ENCODE measurements at places on chromosomes 6 and 20.

DNA sequence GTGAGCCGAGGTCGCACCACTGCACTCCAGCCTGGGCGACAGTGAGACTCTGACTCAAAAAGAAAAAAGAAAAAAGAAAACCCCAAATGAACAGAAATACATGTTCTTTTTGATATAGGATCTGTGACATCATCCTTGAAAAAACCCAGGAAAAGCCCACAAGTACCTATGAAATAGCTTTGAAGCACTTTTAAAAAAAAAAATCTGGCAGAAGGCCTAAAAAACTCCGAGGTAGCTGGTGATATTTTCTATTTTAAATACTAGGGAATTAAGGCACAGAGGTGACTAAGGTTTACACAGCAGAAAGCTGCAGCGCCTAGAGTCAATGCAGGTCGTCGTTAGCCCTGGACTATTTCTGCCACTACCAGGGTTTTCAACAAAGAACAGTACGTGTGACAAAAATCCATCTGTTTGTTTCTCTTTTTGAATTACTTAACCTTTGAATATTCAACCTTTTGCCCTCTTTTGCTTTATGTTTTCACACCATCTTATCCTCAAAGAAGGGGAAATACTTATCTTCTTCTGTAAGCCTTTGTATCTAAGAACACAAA, 39.4 kb upstream of the EEF1A1 start:
- no peak for DNase-seq

DNA sequence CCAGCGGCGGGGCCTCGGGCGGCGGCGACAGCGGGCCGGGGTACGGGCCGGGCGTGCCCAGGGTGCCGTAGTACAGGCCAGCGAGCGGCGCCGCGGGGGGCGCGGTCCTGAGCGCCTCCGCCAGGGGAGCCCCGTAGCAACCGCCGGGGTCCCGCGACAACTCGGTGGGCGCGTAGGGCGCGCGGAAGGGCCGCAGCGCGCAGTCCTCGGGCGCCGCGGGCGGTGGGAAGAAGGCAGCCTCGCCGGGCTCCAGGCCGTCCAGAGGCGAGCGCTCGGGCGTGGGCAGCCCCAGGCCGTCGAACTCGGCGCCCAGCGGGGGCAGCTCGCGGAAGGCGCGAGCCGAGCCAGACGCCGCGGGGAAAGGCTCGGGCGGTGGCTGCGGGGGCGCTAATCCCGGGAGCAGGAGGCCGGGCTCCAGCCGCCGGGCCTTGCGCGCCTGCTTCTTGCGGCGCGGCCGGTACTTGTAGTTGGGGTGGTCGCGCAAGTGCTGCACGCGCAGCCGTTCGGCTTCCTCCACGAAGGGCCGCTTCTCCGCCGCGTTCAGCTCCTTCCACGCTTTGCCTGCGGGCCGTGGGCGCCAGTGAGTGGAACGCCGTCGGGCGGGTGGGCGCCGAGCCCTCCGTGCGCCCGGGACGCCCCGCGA, 916 bp downstream of the SOX18 start:
- DNase-seq = no peak

DNA sequence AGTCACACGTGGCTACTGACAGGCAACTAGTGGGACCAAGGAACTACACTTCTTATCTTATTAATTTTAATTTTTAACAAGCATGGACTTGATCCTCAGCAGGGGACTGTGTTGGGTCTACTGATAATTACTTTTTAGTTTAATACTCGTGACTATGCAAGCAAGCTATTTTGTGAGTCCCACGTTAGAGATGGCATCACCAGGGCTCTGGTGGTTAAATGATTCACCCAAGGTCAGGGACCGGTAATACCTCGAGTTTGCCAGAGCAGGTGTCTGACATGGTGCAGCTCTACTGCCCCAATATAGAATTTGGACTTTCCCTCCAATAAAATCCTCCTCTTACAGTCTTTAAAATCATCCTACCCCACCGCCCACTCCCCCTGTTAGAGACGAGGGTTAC, 98.6 kb upstream of the RIN2 start:
- DNase-seq = no peak

GRCh38 chr20:64234291-64234791, 21.2 kb upstream of the PCMTD2 start:
- DNase-seq = no peak

- no peak for DNase-seq
These were observed 138.9 kb downstream of the PDE7B start for GRCh38 chr6:135990439-135990838.

- DNase-seq = peak; percentile 97
These were observed at the start of gene PSMB1 for GRCh38 chr6:170552765-170553533. PSMB1 (minus strand) TSS chr6:170553307; CDS start chr6:170553242, 65 bp downstream.

GRCh38 chr6:98634569-98634968, 199.8 kb upstream of the POU3F2 start:
- no peak for DNase-seq

DNA sequence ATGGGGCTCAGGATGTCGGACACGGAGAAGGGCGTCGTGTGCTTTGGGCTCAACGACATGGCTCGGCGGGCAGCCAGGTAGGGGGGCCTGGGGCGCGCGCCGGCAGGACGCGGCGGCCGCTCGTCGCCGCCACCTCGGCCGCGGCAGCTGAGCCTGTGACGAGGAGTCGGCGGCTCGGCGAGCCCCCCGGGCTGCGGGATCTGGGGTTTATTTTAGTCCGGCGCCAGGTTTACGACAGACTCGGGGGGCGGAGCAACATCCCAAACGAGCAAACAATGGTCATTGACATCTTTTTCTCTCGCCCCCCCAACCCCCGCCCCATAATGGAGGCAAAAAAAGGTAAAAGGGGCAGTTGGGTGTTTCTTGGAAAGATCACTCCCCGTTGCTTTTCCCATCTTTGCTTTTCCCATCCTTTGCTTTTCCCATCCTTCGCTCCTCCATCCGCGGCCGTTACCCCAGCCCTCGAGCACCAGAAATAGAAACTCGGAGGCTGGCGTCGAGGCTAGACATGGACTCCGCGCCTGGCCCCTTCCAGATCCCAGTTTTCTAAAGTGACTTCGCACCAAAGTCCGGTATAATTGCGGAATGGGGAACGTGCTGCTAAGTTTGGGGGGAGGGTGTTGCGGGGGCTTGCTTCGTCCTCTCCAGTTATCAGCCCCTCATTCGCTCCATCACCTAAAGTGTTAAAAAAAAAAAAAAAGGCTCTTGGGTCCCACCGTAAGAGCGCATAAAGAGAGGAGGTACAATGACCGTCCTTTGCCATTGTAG, at the start of gene NKX2-4:
Gene NKX2-4, minus strand, starts transcription at position 186 of the 768 bp plus-strand sequence. Its CDS starts 127 bp downstream, at position 59.
- DNase-seq = no peak

DNA sequence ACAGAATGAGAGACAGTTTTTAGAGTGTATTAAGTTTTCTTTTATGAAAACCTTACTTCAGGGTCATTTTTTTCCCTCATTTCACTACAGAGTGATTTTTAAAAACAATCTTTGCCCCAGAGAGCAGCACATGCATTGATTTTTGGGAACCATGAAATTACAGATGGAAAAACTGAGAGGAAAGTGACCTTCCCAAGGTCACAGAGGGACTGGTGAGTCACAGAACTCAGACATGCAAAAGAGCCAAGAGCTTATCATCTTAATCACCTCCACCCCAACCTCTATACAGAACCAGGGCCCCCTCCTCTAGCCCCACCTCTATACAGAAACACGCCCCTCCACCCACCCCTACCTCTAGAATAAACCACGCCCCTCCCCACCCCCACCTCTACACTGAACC, 10.7 kb downstream of the PXMP4 start:
- peak; percentile 72 for DNase-seq

DNA sequence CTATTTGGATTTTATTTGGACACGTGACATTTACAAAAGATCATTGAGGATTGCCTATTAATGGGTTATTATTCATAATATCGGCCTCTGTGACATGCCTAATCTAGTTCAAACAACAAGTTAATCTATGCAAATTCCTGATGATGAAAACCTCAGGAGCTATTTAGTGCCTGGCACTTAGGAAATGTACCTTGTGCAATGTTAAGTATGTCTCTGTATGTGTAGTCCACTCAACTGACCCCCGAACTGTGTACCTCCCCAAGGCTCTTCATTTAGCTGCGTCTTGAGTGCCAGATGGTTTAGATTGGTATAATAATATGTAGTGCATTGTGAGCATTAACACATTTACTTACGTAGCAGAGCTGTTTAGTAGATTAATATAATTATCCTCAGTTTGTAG, 6.9 kb downstream of the LAMA2 start:
- no peak for DNase-seq

- peak; percentile 24 for DNase-seq
These were observed 163.3 kb upstream of the SNX9 start for GRCh38 chr6:157659536-157660271.

GRCh38 chr20:58971429-58971828, 9.6 kb upstream of the NELFCD start:
- DNase-seq = no peak

GRCh38 chr6:128964233-128964755, 81.4 kb downstream of the LAMA2 start:
- no peak for DNase-seq

DNA sequence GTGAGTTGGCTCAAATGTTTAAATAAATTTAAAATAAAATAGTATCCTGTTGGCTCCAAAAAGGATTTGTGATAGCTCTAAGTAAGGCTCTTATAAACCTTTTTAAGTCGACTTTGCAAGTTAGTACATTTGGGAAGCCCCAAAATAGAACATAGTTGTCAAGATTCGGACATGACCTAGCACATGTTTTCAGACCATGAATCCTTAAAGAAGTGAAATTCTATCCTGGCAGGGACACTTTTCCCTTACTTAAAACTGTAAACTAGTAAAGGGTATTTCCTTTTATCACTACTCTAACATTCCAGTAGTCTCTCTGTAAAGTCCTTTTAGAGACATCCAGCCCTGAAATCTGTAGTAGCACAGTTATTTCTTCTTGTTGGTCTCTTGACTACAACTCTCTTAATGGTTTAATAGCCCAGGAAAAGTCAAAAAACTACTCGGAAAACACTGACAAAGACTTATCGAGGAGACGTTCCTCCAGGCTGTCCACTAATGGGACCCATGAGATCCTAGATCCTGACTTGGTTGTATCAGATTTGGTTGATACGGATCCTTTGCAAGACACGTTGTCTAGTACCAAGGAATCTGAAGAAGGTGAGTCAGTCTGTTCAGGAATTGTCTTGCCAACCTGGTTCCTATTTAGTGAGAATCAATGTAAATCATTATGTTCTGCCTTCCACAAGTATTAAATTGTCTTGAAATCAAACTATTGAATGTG, 83.6 kb downstream of the SCAND1 start:
- DNase-seq = no peak

- DNase-seq = no peak
These were observed 49.4 kb upstream of the NOX3 start for GRCh38 chr6:155504848-155505607.

DNA sequence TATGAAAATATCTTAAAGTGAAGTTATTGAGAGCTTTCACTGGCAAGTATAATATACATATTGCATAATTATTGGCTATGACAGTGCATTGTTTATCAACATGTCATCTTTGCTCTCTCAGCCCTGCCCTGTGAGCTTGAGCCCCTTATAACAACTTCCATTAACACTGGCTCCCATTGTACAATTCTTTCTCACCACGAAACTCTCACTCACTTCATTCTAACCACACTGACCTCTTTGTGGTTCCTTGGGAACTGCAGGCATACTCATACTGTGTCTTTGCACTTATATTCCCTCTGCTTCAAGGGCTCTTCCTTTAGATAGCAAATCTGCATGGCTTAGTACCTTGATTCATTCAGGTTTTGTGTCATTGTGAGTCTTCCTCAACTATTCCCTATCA, 411.8 kb downstream of the CDKAL1 start:
- DNase-seq = peak; percentile 46

DNA sequence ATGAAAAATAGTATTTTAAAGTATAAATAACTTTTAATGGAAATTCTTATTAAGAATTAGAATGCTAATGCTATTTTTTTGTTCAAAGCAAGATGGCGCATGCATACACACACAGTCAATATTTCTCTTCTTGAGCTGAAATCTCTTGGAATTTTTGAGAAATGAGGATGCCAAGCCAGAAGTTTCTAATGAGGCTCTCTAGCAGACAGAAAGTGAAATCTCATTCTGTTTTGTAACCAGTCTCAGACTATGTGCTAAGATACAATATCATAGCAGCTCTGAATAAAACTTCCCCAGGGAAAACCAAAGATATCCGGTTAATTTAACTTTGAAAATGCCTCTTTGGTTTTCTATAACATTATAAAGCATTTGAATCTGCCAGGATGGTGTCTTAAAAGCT, 97.2 kb upstream of the HDAC2 start:
- no peak for DNase-seq

DNA sequence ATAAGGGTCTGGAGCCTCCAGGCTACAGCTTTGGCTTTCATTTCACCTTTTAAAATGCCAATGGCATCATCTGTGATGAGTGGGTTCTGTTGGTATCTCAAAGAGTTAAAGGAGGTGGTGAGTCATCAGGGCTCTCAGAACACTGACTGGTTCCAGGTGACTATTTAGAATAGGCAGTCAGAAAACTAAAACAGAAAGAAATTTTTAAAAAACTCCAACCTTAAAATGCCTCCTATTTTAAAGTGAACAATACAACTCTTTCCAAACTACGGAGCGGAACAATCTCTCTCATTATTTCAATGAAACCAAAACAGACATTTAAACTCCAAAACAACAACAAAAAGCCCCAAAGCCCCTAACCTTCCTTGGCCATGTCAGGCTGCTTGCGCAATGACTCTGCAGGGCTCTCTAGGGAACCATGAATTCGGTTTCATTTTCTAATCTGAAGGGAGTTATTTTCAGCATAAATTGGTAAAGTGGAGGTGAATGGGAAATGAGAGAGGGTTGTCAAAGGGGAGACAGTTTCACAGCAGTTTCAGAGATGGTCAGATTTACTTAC, 194.9 kb downstream of the KIF6 start:
- no peak for DNase-seq

DNA sequence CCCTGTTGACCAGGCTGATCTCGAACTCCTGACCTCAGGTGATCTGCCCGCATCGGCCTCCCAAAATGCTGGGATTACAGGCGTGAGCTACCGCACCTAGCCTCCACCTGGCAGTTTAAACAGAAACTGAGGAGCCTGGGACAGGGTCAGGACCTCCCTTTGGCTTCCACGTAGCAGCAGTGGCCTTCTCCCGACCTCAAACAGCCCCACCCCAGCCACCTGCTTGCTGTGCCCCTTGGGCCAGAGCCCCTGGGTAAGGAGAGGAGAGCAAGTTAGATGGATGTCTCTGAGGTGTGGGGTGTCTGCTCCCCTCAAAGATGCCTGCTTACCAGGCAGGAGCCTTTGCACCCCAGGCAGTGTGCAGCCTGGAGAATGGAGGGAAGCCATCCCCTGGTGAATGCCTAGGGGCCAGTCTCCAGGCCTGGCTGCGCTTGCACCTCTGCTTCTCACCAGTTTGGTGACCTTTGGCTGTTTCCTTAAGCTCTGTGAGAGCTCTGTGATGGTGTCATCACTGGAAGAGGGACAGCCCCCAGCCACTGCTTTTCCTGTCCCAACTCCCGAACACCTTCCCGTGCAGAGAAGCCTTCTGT, 42.1 kb upstream of the MDFI start:
- DNase-seq = no peak

DNA sequence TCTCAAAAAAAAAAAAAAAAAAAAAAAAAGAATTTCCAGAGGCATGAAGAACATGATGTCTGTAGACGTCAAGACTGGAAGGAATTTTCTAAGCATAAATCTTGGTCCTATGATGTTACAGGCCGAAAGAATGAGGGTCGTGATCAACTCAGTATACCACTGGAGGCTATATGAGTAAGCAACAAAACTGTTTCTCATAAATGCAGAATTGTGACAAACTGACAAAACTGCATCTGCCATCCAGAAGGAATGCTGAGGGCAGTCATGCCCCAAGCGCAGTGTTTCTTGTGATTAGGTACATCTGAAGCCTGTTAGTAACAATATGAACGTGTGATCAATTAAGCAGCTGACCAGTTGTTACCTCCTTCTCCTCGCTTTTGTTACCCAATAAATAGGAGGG, 43.5 kb upstream of the ADGRG6 start:
- DNase-seq = no peak

- no peak for DNase-seq
These were observed 5.8 kb downstream of the SLPI start for GRCh38 chr20:45248609-45249008.

Data from hematopoietic multipotent progenitor cell treated with erythropoietin and hydrocortisone succinate and interleukin-3 and kit ligand, for 6 days (in vitro differentiated cells).